Activated CD8-positive, alpha-beta memory T cell treated with anti-CD3 and anti-CD28 coated beads for 1 hour (primary cell): ENCODE measurements at places on chromosomes 16 and 17.

DNA sequence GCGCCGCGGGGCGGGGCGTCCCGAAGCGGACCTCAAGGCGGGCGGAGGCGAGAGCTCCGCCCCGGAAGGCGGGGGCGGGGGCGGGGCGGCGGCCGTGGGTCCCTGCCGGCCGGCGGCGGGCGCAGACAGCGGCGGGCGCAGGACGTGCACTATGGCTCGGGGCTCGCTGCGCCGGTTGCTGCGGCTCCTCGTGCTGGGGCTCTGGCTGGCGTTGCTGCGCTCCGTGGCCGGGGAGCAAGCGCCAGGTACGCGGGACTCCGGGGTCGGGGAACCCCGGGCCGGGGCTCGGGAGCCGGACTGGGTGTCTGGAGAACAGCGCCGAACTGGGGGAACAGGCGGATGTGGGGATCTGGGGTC, at the start of gene TNFRSF12A:
Gene TNFRSF12A (plus strand): TSS at position 122 of the 357 bp plus-strand sequence. CDS start 30 bp downstream, at position 152.
- no peak for DNase-seq

DNA sequence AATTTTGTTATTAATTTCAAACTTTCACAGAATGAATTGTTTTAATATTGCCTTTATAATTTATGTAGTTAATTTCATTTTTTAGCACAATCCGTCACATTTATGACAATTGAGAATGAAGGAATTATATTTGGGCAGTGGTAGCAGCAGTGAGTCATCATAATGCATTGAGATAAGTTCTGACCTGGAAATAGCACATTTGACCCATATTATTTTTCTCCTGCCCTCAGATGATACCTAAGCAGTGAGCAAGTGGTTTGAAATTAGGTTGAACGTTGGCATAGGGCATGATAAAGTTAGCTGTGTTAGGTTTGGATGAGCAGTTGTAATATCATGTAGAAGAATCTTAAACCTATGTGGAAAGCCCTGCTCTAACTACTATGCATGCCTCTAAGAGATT, 1431.3 kb upstream of the CDH8 start:
- DNase-seq = no peak

- no peak for DNase-seq
These were observed 2.4 kb downstream of the EFNB3 start for GRCh38 chr17:7707446-7707845.

DNA sequence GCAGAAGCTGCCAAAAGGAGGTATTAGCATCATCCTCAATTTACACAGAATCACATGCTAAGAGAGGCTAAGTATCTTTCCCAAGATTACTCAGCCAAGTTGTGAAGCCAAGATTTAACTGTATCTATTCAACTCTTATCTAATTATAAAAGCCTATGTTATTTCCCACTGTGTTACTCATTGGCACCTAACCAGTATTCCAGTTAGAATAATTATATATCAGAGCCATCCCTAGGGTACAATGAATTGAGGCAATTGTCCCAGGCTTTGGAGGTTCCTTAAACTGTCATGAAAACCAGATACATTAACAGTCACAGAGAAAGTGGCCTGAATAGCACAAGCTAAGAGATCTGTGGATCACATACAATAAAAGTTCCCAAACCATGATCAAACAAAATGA, 10.9 kb upstream of the AMFR start:
- no peak for DNase-seq

DNA sequence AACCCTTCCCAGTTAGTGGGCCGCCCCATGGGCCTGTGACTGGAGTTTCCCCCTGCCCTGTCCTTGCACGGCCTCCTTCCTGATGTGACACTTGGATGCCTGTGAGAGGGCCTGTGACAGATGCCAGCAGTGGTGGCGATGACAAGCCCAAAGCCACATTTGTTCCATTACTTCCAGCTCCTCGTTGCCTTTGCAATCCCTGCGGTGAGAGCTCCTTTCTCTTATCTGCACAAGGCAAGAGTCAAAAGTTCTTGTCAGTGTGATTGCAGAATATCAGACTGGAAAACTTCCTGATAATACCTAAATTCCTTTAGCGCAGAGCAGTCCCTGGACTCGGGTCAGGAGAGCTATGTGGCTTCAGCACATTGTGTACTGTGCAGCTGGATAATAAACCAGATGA, 54.4 kb upstream of the ARHGAP44 start:
- DNase-seq = no peak

- no peak for DNase-seq
These were observed 18.3 kb downstream of the TEKT3 start for GRCh38 chr17:15323131-15323530.

DNA sequence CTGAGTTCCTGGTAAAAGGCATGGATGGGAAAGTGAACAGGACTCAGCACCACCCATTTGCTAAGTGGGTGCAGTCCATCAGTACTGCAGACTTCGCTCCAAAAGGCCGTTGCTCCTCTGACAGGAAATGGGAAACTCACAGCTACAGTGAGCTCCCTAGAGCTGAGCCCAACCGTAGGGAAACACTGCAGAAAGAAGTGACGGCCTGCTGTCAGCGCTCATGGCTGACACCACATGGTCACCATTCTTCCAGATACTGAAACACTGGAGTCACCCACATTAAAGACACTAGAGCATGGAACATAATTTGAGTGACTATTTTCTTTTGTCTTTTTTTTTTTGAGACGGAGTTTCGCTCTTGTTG, 31.9 kb downstream of the UBE2O start:
- DNase-seq = no peak

DNA sequence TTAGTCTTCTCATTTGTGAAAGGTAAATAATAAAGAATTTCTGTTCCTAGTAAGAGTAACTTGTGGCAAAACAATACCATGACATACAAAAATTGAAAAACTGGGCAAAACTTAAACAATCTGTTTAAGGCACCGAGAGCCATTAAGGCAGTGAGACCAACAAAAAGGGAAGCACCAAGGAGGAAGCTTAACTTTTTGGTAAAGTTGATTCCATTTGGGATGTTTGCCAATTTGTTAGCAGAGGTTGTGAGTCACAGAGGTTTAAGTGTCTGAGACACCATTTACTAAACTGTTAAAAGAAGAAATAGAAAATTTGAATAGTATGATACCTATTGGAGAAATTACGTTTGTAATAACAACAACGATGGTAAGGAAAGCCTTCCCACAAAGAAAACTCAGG, 4.9 kb downstream of the SLC35G3 start:
- DNase-seq = no peak

DNA sequence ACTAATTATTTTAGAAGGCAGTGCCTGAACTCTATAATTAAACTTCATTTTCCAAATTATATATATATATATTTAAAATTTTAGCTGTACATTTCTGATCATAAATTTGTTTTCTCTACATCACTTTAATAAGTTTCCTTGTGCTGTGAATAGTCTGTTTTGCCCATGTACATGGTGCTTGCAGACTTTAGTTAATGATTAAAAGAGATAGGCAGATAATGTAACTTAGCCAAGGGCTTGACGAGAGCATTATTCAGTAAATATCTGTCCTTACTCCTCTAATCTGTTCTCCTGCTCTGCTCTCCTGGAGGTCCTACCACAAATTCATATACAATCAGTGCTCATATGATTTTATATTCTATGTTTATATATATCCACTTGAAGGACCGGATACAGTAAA, 595.2 kb upstream of the KIF2B start:
- no peak for DNase-seq

DNA sequence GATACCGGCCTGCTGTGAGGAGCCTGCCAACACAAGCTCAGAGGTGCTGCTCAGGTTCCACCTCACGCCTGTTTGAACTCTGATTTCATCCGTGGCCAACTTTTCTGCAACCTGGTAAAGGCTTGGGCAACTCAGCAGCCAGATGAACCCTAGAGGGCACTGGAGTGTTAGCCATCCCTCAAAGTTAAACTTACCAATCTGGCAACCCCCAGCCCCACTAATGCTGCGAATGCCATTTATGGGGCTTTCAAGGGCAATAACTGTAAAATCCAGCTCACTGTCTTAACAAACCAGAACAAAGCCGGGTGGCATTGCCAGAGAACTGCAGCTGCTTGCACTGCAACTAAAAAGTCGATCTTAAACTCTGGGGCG, 105.5 kb downstream of the AXIN2 start:
- no peak for DNase-seq

DNA sequence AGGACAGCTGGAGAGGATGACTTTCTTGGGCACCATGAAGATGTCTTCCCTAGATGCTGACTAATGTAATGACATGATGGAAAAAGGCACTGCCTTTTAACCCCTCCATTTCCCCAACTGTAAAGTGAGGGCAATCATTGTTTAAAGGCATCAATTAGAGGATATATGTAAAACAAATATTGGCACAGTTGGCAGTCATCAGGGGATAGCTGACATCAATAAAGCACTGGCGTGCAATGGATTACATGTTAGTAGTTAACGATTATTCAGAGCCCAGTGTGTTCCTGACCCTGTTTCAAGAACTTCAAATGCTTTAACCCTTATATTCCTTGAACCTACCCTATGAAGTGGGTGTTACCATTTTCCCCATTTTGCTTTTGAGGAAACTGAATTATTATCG, 100.7 kb downstream of the TMEM114 start:
- DNase-seq = no peak

GRCh38 chr17:38327936-38328335, 15.8 kb downstream of the GPR179 start:
- no peak for DNase-seq

- no peak for DNase-seq
These were observed 115.2 kb upstream of the NETO2 start for GRCh38 chr16:47258874-47259461.

GRCh38 chr17:45018848-45019711, 32.4 kb downstream of the DCAKD start:
- DNase-seq = no peak

- no peak for DNase-seq
These were observed 5.9 kb upstream of the WDR81 start for GRCh38 chr17:1718362-1719165.

GRCh38 chr16:79171931-79172705, 428.4 kb downstream of the MAF start:
- no peak for DNase-seq

DNA sequence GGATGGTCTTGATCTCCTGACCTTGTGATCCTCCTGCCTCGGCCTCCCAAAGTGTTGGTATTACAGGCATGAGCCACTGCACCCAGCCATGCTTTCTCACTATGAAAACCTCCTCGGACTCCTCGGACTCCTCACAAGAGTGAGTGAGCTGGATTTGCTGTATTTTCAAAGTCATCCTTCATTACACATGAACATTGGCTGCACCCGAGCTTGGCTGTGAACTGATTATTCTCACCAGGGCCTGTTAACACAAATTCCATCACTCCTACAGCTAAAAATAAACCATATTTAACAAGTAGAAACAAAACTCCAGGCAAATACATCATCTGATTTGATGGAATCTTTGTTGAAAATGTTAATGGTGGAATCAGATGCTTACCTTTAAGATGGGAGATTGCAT, 50.3 kb downstream of the PITPNC1 start:
- DNase-seq = no peak

DNA sequence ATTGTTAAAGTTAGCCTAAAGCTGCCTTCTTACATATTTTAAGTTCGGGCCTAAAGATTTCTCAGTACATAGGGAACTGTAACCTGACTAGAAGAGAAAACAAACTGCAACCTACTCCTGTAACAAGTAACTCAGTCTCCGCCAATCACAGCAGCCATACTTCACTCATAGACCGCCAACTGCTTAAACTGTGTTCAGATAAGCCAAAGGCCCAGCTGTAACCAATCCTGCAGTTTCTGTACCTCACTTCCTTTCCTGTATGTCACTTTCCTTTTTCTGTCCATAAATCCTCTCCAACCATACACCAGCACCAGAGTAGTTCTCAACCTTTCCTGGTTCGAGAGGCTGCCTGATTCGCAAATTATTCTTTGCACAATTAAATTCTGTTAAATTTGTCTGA, 41.5 kb downstream of the GLG1 start:
- DNase-seq = no peak

DNA sequence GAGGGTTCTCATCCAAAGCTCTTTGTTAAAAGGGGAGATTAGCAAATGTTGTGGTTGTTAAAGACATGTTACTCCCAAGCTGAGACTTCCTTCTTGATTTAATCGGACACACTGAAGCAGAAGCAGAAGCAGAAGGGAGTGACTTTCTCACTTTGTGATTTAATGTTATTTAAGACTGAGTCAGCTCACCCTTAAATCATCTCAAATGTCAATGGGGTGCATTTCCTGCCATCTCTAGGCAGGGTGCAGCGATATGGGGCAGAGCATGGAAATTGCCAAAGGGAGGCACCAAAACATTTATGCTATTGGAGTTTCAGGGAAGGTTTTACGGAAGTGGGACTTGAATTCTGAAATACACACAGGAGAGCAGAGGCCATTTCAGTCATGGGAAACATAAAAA, 283.6 kb downstream of the ABCC12 start:
- no peak for DNase-seq

DNA sequence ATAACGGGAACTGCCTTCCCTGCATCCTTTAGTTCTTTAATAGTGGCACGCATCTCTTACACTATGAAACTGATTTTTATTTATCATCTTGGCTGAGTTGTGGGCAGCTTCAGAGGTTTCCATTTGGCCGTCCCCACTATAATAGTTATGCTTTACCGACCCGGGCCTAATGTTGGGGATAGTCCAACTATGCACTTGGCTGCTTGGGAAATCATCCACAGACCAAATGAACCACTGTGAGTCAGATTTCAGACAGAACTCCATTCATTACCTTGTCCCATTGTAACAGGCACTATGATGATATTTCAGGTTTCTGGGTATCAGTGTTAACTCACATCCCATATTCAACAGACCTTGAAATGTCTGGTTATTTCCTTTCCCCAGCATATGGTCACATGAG, 6.1 kb upstream of the SLFN5 start:
- no peak for DNase-seq

DNA sequence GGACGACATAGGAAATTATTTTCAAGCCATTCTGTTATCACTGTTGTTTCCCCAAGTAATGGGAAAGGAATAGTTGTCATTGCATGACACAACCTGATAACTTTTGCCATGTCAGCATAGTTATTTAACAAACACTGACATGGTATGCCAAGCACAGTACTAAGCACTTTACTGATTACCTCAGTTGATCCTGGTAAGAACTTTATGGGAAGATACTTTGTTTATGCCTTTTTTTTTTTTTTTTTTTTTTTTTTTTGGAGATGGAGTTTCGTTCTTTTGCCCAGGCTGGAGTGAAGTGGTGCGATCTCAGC, 15.7 kb upstream of the PNPO start:
- no peak for DNase-seq
